ENCODE measurements at places on chromosomes 1 and 21.
A peak's percentile ranks its signal among the peaks of the same experiment; 100 is the strongest.

GRCh38 chr21:25361097-25361496 is 246.2 kb downstream of the MRPL39 start:
- no peak for DNase-seq

DNA sequence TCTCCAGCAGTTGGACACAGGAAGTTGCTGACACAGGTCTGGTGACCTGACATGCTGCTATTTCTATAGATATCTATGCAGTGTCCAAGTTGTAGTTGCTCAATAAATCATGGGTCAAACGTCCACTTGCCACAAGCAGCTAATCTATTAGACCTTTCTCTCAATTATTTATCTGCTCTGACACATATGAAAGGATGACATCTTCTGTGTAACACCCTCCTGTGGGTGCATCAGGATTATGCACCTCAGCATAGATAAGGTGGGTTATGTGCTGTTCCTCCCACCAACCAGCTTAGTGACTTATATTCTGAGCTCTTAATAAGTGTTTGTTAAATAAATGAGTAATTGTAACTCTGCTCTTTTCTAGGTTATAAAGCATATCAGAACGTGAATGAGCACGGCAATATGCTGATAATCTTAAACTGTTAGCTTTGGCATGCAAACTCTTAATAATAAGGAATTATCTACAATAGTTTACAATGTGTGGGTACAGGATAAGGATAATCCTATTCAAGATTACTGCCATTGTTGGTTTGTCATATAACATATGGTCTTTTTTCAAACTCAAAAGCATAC is 90.7 kb upstream of the GCLM start:
- DNase-seq: no peak

- DNase-seq: no peak
These were observed 10.9 kb downstream of the CRCT1 start for GRCh38 chr1:152525080-152525641.

GRCh38 chr1:28853093-28853742 is 41.2 kb downstream of the OPRD1 start:
- no peak for DNase-seq

DNA sequence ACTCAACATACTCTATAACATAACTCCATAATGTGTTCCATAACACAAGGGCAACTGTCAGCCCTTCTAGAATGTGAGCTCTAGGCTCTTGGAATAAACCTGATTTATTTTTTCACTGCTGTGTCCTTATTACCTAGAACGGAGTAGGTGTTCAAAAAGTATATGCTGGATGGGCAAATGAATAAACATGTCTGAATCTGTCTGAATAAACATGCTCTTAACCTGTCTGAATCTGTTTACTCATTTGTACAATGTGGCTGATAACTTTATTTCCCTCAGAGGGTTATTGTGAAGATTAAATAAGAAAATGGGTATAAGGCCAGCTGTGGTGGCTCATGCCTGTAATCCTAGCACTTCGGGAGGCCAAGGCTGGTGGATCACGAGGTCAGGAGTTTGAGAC is 42.3 kb downstream of the AZIN2 start:
- no peak for DNase-seq

- DNase-seq: no peak
These were observed 4.8 kb downstream of the RIPK4 start for GRCh38 chr21:41761934-41762635.

DNA sequence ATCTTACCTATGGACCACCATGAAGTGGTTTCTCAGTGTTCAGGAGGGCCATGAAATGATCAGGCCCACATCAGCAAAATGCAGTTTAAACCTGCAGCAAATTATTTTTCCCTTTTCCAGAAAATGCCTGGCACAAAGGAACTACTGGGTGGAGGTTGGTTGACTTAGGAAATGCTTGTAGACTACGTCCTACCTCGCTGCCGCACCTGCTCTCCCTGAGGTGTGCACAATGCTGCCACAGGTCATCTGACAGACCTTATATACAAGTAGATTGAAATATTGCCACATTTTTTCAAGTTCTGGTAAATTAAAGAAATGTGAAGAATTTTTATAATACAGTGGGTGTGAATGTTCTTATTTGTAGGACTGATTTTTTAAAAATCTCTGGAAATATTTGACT is 166.7 kb upstream of the PDE4B start:
- DNase-seq: no peak

GRCh38 chr21:42386034-42386591 is 9.7 kb downstream of the TMPRSS3 start:
- DNase-seq: no peak

- no peak for DNase-seq
These were observed 62.6 kb upstream of the MACF1 start for GRCh38 chr1:39141925-39142324.

- no peak for DNase-seq
These were observed 2.3 kb upstream of the TIAM1 start for GRCh38 chr21:31346256-31346821.

DNA sequence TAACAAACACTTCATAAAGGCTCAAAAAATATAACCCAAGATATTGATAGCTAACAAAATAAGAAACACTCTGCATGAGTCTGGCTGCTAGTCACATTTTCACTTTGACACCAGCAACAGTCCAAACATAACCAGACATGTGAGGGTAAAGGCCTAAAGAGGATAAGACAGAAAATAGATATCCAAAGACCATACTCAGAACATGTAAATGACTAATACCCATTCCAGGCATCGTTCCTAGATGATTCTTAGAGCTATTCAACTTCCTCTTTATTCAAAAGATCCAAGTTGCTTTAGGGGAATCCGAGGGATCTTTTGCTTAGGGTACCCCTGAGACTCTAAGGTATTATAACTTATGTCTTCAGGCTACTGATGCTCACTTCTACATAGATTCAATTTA is 5.1 kb downstream of the COL24A1 start:
- no peak for DNase-seq

- DNase-seq: no peak
These were observed 93.5 kb downstream of the C1orf94 start for GRCh38 chr1:34270181-34270580.

DNA sequence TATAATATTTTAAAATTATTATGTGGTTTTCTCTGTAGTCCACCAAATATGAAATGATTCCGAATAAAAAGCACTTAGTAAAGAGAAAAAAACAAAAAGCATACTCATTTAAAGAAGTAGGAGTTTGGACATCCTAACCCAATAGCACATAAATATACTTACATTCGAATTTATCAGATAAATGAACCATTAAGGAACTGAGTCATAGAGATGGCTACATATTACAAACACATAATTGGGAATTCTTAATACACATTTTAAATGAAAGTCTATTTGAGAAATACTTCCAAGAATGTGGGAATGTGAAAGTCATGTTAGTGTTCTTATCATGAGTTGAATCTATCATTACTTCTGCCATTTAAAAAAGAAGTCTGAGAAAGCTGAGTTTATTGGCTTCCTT is 75.0 kb downstream of the USP24 start:
- no peak for DNase-seq

DNA sequence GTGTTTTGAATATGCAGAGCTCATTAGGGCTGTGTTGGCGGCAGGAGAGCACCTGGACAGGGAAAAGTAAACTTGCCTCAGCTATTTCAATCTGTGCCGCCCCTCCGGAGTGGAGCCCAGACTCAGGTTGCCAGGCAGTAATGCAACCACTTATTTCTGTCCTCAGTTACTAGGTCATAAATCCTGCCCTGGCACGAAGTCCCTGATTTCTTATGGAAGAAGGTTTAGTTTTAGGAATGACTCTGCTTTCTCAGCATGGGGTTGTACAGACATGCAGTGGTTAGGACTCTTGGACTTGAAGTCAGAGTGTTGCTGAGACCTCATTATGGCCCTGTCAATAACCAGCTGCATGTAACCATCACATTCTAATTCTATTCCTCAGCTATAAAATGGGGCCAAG is 98.3 kb upstream of the FGGY start:
- DNase-seq: no peak

- no peak for DNase-seq
These were observed 177.2 kb downstream of the PLPPR4 start for GRCh38 chr1:99441299-99442095.

GRCh38 chr1:196910215-196910614 is 22.4 kb downstream of the CFHR4 start:
- no peak for DNase-seq

GRCh38 chr1:245188403-245188802 is 33.6 kb downstream of the KIF26B start:
- DNase-seq: no peak

DNA sequence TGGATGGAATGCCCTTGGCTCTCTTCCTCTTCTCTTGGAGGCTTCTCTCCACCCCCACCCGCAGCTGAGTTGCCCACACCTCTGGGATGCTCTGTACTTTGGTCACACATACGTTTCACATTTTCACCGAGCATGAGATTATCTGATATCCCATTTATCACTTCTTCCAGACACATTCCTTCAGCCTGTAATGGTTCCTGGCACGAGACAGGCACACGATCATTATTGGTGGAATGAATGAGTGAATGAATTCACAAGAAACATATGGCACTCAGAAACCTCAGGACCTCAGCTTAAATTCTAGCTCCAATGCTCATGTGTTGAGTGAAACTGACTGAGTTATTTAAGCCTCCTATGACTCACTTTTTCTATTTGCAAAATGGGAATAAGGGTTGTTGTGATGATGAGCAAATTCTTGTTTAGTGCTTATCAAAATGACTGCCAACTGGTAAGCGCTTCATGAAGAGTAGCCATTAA is 242.7 kb upstream of the JUN start:
- DNase-seq: no peak

- DNase-seq: no peak
These were observed 110.8 kb downstream of the LACTBL1 start for GRCh38 chr1:22861764-22862440.

DNA sequence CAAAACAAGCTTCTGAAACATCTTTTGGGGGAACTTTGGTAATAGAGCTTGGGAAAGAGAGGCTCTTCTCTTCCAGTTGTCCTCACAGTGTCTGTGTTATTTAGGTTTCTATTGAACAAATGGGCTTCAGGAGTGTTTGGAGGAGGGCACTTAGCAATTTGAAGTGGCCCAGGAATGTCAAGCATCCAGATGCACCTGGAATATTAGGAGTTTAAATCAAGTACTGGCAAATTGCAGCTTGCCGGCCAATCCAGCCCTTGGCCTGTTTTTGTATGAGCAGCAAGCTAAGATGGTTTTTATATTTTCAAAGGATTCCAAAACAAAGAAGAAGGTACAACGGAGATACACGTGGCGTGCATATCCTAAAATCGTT is 94.7 kb downstream of the CCDC185 start:
- no peak for DNase-seq

DNA sequence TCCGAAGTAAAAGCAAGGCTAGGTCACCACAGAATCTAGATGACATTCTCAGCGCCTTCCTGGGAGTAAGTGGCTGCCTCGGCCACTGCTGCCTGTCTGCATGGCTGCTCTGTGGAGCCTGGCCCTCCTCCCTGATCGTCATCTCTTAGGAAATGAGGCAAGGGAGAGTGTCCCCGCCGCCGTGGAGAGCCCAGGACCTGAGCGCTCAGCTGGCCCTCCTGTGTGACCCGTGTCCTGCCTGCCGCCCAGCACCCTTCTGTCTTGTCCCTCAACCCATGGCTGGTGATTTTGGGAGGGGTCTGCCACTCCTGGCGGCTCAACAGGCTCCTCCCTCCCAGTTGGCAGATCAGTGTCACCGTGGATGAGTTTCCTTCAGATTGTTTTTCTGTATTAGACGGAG is 156.4 kb upstream of the COL6A1 start:
- no peak for DNase-seq

DNA sequence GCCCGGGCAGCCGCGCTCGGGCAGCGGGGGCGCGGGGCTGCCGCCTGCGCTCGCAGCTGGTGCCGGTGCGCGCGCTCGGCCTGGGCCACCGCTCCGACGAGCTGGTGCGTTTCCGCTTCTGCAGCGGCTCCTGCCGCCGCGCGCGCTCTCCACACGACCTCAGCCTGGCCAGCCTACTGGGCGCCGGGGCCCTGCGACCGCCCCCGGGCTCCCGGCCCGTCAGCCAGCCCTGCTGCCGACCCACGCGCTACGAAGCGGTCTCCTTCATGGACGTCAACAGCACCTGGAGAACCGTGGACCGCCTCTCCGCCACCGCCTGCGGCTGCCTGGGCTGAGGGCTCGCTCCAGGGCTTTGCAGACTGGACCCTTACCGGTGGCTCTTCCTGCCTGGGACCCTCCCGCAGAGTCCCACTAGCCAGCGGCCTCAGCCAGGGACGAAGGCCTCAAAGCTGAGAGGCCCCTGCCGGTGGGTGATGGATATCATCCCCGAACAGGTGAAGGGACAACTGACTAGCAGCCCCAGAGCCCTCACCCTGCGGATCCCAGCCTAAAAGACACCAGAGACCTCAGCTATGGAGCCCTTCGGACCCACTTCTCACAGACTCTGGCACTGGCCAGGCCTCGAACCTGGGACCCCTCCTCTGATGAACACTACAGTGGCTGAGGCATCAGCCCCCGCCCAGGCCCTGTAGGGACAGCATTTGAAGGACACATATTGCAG is 3.0 kb downstream of the ARTN start:
- DNase-seq: no peak

- no peak for DNase-seq
These were observed 23.3 kb downstream of the CYP2J2 start for GRCh38 chr1:59903141-59903754.

GRCh38 chr1:17630048-17630830 is 90.7 kb downstream of the ARHGEF10L start:
- peak; percentile 19 for DNase-seq

GRCh38 chr1:216961516-216961915 is 238.3 kb upstream of the ESRRG start:
- DNase-seq: no peak

DNA sequence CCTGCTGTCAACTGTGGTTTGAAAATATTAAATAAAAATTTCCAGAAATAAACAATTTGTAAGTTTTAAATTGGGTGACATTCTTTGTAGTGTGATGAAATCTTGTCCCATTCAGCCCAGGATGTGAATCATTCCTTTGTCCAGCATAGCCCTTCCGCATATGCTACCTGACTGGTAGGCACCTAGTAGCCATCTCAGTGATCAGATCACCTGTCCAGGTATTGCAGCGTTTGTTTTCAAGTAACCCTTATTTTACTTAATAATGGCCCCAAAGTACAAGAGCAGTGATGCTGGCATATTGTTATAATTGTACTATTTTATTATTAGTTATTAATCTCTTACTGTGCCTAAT is 351.6 kb upstream of the B3GALT2 start:
- no peak for DNase-seq

GRCh38 chr1:67827688-67828087 is 5.6 kb downstream of the GNG12 start:
- DNase-seq: no peak

DNA sequence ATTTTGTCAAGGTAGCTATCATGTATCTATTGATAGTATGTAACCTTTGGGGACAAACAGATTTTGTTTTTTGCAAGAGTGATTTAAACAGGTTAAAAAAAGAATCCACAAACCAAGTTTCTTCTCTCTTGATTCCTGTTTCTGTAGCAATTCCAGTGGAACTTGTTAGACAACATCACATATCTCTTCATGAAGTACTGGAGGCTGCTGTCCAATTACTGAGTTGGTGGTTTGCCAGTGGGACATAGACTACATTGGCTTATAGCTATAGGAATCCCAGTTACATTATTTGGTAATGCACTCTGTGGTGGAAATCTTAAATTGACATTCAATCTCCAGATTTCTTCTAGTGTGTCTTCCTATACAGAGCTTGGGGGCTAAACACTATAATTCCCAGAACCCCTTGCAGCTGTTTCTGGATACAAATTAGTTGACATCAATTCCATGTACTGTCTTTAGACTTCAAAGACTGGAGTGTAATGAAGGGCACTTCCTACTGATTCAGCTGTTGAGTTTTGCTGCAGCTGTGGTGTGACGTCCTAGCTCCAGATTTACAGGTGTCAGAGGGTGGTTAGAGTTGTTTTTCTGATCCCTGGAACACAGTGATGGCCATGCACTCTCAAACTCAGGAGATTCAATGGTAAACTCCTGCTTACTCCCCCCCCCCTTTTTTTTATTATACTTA is 29.4 kb upstream of the GCLM start:
- DNase-seq: no peak
